ENCODE measurements at places on chromosomes 4 and X.

- no peak for DNase-seq
Measured at GRCh38 chrX:48458711-48459110, 11.3 kb downstream of the SLC38A5 start.

GRCh38 chrX:119622356-119623232 is 16.4 kb upstream of the NKRF start:
- no peak for DNase-seq

DNA sequence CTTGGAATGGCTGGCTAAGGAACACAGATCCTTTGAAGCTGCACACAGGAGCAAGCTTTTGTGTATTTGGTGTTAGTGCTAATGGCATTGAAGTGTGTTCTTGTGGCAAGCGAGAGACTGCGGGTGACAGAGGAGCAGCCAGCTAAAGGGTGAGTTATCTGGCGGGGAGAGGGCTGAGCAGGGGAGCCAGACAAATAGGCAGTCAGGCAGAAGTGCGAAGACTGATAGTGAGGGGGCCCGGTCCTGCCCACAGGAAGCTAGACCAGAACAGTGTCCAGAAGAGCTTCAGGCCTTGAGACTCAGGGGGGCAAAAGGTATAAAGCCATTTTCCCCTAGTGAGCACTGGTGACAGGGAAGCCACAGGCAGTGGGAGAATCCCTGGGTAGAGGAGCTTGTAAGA is 49.6 kb upstream of the MAMLD1 start:
- DNase-seq = no peak

- no peak for DNase-seq
Measured at GRCh38 chrX:37816766-37817165, 30.6 kb downstream of the DYNLT3 start.

DNA sequence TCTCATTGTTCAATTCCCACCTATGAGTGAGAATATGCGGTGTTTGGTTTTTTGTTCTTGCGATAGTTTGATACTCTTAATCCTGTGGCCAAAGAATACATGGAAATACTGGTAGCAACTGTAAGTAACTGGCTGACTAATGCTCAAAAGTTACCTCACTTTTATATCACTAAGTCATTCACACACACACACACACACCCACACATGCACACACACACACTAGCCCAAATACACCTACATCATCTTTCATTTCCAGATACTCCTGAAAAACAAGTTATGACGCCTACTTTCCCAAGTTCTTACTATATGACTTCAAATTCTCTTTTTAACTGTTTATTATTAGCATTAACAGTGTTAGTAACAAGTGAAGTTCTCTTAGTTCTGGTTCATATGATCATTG is 101.3 kb downstream of the DCHS2 start:
- no peak for DNase-seq

GRCh38 chr4:117375101-117375500 is 289.7 kb upstream of the TRAM1L1 start:
- no peak for DNase-seq

GRCh38 chr4:8738471-8738931 is 133.1 kb downstream of the HMX1 start:
- DNase-seq = no peak

All from WERI-Rb-1 (cell line).